ENCODE measurements at places on chromosomes 16 and 17. TPM values are rescaled to one million over a fixed set of nuclear protein-coding genes. Genes with fewer than 3 reads are reported as not detected.

DNA sequence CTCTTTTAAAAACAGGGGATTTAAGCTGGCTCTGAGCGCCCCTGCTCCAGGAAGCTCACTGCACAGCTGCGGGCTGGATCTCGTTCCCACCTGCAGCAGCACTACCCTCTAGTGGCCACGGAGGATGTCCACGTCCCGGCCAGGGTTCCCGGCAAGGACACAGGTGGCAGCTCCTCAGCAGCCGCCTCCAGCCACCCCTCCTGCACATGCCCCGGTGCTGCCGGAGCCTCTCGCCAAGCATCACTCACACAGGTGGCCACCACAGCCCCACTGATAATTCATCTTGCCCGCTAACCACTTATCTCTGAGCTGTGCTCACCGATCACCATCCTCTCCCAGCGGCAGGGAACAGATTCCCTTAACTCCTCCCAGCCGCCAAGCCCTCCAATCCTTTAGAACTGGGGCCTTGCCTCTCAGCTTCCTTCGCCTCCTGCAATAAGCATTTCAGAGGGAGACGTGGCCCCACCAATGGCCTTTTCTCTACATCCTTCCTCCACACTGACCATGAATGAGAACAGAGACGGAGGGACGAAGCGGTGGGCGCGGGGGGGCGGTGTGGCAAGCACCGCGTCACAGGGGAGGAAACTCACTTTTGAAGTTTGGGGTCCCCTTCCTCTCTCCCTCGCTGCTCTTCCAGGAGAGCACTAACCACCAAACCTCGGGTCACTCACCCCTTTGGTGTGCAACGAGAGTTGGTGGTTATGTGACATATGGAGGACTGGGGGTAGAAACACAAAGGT is 222.1 kb downstream of the RBFOX3 start:
- DNase-seq, result no peak

- no peak for DNase-seq
Observed at GRCh38 chr16:67537270-67537635, 8.6 kb downstream of the RIPOR1 start.

DNA sequence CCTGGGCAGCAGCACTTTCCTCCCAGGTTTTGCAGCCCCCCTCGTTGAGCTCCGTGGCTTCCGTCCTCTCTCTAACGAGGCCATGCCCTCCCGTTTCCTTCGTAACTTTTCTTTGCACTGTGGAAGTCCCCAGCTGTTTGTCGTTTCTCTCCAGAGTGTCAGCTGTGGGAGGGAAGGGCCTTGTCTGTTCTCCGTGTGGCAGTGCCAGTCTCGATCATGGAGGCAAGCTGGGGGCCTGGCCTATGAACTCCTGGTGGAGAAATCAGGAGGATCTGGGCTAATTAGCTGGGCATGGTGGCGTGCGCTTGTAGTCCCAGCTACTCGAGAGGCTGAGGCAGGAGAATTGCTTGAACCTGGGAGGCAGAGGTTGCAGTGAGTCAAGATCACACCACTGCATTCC is 28.3 kb downstream of the TBCD start:
- DNase-seq, result no peak

GRCh38 chr16:31880322-31880979 is 6.8 kb downstream of the ZNF267 start:
- DNase-seq, result peak; percentile 72

TSNAXIP1 gene
- total RNA-seq, result 0.39 TPM

DNA sequence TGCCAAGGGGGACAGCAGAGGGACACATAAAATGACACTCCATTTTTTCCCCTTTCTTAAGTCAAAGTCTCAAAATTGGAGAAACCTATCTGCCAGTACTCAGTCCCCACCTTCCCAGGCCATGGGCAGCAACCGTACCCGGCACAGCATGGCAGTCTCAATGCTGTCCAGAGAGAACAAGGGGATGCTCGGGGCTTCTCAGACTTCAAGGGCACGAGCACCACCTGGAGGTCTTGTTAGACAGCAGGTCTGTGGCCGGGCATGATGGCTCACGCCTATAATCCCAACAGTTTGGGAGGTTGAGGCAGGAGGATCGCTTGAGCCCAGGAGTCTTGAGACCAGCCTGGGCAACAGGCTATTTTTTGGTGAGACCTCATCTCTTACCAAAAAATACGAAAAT is 3.2 kb downstream of the DNAH17 start:
- no peak for DNase-seq

HID1 gene
- total RNA-seq, result 30.6 TPM

All from glomerular endothelial cell (primary cell).